Nucleus accumbens (tissue), 56 donors: ENCODE measurements at places on chromosomes 7 and 10.

- DNase-seq = no peak
Observed at GRCh38 chr10:88392222-88392621, 190.9 kb downstream of the RNLS start.

DNA sequence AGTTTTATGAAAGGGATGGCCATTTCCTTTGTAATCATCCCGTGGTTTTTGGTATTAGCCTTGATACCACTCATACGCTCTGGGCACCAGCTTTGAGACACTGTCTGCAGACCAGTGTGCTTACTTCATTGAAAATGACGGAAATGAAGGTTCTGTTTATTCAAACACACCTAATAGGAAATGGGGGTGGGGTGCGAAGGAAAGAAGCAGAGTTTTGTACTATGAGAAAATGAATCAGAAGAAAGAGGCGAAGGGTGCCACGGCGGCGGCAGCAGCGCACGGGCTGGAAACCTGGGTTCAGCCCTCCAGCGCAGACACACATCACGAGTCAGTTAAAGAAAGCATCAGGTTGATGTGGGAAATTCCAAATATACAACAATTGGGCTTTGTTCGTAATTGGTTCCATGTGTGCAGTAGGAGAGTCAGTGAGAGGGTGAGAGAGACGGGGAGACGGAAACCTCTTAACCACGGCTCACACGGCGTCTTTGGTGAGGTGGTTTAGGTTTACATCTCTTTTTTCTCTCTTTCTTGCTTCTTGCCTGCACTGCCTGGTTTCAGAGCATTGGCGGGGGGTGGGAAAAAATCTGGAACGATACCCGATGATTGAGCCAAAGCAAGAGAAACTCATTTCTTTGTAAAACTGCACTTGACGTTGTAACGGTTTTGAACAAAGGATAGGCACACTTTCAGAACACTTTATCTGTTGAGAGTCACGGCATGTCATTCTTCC, 321.2 kb downstream of the FRMD4A start:
- no peak for DNase-seq

GRCh38 chr10:86649471-86650150, 4.7 kb upstream of the OPN4 start:
- DNase-seq = no peak

- DNase-seq = no peak
Observed at GRCh38 chr10:16904639-16905061, 87.4 kb upstream of the RSU1 start.

- DNase-seq = no peak
Observed at GRCh38 chr7:127346575-127347256, 45.8 kb downstream of the ZNF800 start.

GRCh38 chr10:21943633-21944265, 59.8 kb downstream of the DNAJC1 start:
- DNase-seq = no peak

DNA sequence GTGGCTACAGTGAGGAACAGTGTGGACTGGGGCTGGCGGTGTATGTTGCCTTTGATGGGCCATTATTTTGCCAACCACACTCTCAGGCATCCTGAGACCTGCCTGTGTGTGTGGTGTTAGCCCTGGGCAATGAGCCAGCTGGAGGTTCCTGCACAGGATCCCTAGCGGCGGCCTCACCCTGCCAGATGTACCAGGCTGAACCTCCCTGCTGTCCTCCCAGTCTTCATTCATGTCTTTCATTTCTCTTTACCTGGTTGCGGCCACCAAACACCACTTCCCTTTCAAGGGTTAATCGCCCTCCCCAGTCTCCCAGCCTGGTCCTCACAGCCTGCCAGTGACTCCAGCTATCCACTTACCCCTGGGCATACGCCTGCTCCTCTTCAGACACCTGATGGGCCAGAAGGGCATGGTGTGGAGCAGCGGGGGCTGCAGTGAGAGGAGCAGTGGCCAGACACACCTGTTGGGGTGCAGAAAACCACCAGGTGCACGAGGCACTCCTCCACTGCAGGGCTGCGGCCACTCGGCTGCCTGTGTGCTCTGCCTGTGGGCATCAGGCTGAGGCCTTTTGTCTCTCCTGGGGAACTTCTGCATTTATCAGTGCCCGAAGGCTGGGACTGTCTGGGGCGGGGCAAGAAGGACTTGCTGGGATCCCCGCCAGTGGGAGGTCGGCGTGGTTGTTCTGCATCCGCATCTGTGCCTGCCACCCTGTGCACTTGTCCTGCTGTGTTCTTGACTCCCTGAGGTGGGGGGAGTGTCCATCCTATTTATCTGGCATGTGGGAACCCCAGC, 111.6 kb downstream of the ARHGAP22 start:
- DNase-seq = no peak

DNA sequence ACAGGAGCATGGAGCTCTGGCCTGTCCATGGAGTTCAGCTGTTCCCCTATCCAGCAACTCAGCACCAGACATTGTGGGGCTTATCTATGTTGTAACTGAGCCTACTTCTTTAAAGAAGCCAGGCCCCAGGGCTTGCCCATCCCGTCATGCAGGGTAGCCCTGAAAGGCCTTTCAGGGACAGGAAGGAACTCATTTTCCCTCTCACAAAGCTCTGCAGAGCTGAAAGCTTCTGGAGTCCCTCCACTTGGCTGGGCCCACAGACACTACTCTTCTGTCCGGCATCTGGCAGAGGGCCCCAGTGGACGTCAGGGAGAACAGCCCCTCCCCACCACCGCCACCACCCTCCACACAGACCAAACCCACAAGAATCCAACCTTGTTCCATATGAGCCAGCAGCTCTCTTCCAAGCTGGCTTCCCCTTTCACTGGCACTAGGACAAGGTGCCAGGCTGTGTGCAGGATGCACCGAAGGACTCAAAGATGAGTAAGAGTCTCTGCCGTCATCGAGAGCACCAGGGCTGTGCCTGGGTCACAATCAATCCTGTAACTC, 33.1 kb downstream of the DENND2A start:
- DNase-seq = peak; percentile 73

DNA sequence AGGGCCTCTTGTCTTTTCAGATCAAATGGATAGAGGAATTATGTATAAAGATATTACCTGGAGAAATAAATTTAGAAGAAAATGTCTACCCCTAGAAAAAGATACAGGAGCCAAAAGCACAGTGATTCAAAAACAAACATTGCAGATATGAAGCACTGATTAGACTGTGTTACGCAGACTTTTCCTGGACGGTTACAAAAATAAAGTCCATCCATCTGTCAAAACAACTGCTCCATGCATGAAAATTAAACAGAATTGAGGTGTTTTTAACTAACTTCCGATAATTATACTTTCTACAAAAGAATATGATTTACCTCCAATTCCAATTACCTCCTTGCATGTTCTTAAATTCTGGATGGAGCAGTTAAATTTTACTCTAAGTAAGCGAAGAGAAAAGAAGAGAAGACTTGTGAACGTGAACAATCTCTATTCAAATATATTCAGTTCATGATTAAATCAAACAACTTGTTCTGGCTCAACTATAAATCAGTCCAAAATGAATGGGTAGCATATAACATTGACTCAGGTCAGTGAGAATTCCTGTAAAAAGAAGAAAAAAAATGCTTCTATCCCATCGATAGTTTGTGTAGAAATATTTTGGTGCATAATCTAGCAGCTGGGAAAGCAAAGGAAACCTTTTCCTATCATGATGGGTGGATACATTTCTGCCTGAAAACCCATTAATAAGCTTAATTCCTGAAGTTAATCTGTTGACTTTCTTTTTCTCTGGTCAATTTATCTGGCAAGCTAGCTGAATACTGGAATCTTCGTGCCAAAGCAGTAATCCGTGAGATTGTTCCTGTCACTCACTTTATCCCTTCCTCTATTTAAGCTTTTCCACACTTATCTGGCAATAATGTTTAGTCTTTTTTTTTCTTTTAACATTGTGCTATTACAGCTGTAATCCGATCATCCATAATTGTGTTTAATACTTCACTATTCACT, 80.4 kb downstream of the SEMA3A start:
- DNase-seq = no peak

- DNase-seq = no peak
Observed at GRCh38 chr7:79091011-79091410, 362.5 kb downstream of the MAGI2 start.

DNA sequence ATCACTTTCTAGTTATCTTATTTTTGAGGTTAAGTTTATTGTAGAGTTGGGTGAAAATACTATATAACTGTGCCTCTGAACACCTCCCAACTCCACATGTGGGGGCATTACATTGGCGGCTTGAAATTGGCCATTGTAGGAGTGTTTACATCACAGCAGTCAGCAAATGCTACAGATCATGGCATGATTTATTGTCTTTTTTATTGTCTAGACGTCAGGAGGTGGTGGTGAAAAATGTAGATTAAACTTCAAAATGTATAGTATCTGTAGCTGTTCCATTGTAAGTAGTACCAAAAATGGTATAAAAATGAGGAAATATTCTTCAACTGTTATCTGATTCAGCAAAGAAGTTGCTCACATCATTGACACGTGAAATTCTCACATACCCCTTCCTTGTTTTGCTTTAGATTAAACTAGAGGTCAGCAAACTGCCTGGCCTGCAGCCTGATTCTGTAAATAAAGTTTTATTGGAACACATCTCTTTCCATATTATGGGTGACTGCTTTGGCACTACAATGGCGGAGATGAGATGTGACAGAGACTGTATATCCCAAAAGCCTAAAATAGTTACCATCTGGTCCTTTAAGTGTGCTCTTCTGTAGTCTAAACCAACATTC, 35.0 kb downstream of the TAF3 start:
- no peak for DNase-seq

- no peak for DNase-seq
Observed at GRCh38 chr7:137999496-138000080, 2.3 kb downstream of the CREB3L2 start.

- DNase-seq = no peak
Observed at GRCh38 chr10:72812415-72812752, 81.2 kb upstream of the OIT3 start.

DNA sequence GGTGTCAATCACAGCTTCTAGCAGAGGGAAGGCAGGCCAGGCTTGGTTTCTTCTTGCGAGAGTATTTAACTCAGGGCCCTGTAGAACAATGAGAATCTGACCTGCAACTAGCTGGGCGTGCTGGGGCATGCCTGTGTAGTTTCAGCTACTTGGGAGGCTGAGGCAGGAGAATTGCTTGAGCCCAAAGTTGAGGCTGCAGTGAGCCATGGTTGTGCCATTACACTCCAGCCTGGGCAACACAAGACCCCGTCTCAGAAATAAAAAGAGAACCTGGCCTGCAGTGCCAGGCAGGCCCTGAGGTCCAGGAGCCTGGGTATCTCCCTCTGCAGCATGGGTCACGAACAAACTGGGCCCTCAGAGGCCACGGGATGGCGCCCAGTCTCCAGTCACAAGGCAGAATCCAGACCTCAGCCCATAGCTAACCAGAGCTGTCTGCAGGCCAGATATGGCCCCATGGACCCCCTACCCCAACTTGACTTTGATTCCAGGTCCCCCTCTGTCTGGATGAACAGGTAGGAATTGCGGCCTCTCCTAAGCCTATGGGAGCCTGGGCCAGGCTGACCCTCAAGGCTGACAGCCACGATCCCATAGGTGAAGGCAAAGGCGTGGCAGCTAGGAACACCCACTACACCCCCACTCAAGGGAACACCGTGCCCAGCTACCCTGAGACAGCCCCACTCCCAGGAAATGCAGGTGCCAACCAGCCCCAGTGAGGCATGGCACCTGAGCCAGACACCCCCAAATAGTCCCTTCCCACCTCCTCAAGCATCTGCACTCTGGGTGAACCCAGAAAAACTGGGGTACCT, 102.7 kb upstream of the TNRC18 start:
- peak; percentile 10 for DNase-seq

- DNase-seq = no peak
Observed at GRCh38 chr10:44386546-44387052, 1.7 kb upstream of the CXCL12 start.

DNA sequence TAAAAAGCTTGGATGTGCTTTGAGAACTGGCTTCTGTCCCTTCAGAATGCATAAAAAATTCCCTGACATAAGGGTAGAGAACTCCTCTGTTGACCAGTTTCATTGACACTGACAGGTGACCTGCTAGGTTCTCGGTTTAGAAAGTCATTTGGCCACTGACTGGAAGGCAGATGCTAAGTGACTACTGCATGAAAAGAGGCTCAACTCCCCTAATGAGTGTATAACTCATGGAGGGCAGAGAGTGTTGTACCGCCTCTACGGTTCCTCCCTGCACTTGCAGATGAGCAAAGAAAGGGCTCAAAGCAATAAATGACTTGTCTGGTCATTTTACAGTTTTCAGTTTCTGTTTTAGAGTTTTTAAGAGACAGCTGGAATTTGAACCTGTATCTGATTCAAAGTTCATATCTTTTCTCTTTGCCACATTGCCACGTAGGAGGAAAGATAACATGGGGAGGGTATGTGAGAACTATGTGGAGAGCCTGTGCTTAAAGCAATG, 2.9 kb upstream of the FGL2 start:
- DNase-seq = no peak

GRCh38 chr10:76733441-76733936, 904.1 kb downstream of the KCNMA1 start:
- no peak for DNase-seq

GRCh38 chr7:73613954-73614735, 10.2 kb downstream of the MLXIPL start:
- DNase-seq = no peak

DNA sequence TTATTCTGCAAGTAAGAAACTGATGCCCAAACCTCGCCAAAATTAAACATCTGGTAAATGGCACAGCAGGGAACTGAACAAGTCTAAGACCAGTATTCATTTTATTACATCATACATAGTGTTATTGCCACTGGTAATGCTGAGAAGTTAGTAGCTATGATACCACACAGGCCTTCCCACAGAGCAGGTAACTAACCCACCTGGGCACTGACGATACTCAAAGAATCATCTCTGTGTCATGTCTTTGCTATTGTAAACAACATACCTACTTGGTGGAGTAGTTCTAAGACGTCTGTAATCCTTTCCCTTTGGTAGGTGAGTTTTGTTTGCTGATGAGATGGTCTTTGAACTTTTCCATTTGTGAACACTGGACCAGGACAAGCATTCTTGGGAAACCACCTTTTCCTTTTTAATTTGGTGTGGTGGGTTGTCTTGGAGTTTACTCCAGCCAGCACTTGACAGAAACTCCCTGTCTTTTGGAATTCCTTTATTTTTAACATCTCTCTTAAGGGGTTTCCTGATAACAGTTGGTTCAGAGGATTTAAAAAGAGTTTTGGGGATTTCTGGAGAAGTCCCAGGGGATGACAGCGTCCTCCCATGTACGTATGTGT, 40.9 kb downstream of the PDSS1 start:
- no peak for DNase-seq

DNA sequence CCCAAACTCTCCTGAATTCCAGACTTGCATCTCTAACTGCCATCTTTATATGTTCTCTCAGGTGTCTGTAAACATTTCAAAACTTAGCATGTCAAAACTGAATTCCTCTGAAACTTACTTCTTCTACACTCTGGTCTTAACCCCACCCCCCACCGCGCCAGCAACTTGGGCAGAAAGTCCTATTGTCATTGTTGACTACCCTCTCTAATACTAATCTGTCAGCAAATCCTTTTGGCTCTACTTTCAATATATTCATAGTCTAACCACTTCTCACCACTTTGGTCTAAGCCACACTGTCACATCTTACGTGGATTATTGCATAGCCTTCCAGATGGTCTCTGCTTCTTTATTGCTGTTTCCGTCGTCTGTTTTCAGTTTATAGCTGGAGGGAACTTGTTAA, 86.6 kb downstream of the AHCYL2 start:
- no peak for DNase-seq
